NCI-H187 (cell line): ENCODE measurements at places on chromosomes 6 and 20.

DNA sequence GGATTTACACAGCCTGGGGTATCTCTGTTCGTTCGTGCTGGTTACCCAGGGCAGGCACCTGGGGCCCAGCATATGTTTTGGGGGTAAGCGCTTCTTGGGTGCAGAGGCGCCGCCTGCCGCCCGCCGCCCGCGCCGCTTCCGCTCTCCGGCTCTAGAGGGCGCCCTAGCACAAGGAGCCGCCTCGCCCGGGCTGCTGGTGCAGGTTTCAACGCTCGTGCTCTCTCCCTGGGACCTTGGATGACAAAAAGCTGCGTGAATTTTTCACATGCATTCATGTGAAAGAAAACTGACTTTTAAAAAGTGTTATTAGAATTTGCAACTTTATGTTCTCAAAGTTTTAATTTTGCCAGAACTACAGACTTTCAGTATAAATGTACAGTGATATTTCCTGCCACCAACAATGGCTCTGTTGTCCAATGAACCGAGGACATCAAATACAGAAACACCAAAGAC, 32.5 kb downstream of the PRR18 start:
- DNase-seq = peak; percentile 9

- no peak for DNase-seq
These were observed at the start of gene CCHCR1 for GRCh38 chr6:31157513-31158139. CCHCR1 (minus strand) TSS chr6:31157802; CDS start chr6:31157600, 202 bp downstream.

DNA sequence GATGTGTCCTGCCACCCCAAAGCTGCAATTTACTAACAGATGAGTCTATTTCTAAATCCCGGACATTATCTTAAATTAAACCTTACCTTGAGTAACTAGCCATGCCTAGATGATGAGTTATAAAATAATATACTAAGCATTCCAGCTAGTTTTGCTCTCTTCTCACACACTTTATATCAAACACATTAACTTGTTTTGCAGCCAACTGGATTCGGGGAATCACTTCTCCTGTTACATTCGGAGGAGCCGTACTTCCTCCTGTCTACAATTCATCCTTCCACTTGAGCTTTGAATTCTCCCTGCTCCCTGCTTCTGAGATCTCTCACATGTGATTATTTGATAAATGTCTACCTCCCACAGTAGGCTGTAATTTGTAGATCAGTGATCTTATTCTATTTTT, 420.1 kb downstream of the GJA1 start:
- no peak for DNase-seq

GRCh38 chr6:147205690-147206600, 1.7 kb downstream of the STXBP5 start:
- no peak for DNase-seq

GRCh38 chr20:42218621-42219374, 600.6 kb upstream of the CHD6 start:
- no peak for DNase-seq

DNA sequence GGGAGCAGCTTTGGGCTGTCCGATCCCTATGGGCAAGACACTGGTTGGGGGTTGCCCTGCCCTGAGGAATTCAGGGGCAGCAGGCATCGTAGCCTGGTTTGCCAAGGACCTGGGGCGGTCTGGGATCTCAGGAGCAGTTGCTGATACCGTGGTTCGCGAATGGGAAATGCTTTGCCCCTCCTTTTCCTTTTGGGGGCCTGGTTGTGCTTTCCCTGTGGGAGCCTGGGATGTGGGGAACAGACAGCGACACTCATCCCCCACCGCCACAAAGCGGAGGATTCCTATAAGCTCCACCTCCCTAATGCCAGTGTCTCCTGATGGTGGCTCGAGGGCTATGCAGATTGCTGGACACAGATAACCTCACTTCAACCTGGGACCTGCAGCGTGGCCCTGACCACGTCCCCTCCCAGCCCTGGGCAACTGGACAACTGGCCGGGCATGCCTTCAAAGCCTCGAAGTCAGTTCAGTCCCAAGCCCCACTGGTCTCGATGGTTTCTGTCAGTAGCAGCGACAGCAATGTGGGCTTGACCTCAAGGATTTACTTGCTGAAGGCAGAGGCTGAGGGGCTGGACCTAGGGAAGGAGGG, 3.3 kb downstream of the CEBPB start:
- no peak for DNase-seq

- no peak for DNase-seq
These were observed 751.2 kb downstream of the HDGFL1 start for GRCh38 chr6:23320471-23321015.

DNA sequence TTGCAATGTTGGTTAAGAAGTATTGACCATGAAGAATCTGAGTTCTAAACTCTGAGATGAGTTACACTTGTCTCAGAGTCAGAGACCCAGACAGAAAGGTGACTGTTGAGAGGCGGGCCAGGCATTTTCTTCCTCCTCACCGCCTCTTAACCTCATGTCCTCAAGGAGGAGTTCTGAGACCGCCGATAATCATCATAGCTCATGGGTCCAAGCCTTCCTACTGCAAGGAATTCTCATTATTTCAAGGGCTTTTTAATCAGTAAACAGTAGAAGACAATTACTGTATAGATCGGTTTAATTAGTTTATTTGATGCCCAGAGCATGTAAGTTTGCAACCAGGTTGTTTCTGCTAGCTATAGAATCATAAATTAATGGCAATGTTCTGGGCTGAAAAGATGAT, 382.4 kb upstream of the MMS22L start:
- DNase-seq = no peak

DNA sequence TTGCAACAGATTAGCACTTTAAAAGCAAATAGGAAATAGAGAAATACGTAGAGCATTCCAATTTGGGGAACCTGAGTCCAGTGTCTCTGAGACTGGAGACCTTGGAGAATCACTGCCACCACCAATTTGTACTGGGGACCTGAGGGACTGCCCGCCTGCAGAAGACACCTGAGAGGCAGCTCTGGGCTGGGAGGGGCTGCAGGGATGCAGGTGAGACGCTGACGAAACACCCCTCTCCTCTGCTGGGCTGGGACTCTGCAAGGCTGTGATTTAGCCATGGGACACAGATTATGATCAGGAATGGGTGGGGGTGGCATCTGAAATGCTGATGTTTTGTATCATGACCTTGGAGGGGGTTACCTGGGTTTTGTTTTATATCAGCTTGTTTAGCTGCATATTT, 7.0 kb upstream of the APMAP start:
- DNase-seq = no peak

- DNase-seq = no peak
These were observed 198.2 kb downstream of the WDR27 start for GRCh38 chr6:169503422-169504152.

GRCh38 chr20:63773571-63774241, 34.1 kb downstream of the SLC2A4RG start:
- no peak for DNase-seq

DNA sequence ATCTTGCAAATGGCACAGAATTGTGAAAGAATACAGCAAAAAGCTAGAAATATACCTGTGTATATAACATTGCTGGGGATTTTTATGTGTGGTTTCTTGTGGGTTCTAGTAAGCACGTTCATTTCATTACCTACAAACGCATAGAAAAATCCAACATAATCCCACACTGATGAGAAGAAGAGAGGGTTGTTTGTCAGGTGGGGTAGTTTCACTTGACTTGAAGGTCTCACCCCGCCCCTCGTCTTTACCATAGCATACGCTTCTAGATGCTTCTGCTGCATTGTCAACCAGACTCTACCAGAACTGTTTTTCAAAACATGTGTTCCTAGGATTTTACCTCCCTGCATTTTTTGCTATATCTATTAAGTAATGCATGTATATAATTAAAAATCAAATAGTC, 284.1 kb upstream of the TAB2 start:
- no peak for DNase-seq

DNA sequence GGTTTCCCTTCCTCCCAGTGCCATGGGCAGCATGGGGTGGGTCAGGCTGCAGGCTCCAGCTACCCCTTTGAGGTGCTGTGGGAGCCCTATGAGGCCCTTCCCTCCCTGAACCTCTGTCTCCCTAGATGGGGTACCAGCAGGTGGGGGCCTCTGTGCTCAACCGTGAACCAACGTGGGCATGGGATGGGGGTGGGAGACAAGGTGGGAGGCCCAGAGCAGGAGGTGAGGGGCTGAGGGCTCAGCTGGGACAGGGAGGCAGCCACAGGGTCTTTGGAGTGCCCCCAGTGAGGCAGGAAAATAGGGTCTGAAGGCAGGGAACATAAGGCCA, 33.3 kb downstream of the SUN5 start:
- DNase-seq = no peak

- no peak for DNase-seq
These were observed 5.2 kb downstream of the AP5S1 start for GRCh38 chr20:3825526-3825925.

GRCh38 chr6:149014631-149015534, 268.1 kb downstream of the UST start:
- no peak for DNase-seq

- no peak for DNase-seq
These were observed 957 bp upstream of the VEGFA start for GRCh38 chr6:43768983-43769525.

DNA sequence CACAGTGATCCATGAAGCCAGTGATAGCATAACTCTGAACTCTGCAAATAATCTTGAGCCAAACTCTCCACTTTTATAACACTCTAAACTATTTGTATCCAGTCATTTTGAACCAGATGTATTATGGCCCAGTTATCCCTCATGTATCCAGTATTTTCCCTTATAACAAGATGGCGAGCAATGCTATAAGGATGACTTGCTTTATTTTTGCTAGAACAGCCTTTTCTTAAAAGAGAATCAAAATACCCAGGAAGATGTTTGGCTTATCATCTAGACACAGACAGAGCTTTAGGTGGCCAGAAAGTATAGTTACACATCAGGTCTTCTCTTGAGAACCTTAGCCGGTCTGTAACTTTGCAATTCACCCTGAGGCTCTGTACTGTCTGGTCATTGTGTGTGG, 81.0 kb downstream of the DOK5 start:
- DNase-seq = no peak

DNA sequence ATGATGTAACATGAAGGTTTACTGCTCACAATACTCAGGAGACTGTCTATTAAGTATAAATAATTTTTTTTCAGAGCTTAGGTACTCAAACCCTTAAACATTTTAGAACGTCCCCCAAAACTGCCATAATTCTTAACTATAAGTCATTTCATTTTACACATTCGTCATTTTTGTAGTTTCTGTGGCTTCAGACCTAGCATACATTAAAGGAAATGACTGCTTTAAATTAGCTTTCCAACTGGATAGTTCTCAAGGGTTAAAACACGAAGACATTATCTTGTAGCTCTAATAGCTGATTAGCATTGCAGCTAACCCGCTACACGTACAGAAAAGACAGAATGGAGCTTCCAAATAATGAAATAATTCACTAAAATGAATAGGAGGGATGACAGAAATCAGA, 24.9 kb upstream of the PLN start:
- no peak for DNase-seq

- no peak for DNase-seq
These were observed 17.2 kb upstream of the WFDC10A start for GRCh38 chr20:45612314-45612713.

DNA sequence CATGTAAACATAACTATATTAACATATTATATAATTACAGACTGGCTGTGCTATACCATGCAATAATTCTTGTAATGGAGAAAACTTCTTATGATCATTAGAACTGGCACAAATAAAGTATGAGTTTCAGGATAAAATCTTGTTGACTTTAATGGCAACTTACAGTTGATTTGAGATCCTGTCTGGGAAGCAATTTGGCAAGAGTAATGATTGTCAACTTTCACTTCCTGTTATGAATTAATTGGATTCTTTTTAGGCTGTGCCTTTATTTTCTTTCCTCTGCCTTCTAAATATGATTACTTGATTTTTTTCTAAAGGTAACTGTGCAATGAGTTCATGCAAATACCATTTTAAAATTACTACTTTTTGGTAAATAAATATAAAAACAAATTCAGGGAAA, 158.1 kb upstream of the B3GAT2 start:
- DNase-seq = no peak

GRCh38 chr20:50195524-50196120, 5.0 kb downstream of the CEBPB start:
- DNase-seq = no peak

DNA sequence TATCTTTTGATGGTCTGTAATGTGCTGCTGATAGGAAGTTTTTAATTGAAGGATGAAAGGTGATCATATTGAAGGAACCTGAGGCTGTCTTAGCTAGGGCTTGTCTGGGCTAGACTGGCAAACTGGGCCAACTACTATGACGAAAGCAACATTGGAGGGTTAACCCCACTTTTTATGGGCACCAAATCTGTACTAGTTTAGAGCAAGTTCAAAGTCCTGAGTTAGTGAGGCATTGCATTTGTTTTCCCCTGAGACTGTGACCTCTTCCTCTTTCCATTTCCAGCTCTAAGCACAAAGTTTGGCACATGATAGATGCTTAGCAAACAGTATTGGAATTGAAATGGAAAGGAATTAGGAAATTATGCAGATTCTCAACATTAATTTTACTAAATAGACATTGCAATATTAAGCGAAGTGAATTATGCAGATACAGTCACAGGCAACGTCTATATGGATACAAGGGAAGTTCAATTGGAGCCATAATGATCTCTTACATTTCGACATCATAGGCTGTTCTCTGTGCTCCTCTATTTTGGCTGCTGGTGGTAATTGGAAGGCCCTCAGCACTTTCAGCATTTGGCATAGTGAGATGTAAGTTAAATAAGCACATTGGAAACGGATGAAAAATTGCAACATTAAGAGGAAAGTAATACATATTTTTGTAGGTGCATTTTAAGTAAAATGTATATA, 22.2 kb downstream of the CEP57L1 start:
- no peak for DNase-seq

DNA sequence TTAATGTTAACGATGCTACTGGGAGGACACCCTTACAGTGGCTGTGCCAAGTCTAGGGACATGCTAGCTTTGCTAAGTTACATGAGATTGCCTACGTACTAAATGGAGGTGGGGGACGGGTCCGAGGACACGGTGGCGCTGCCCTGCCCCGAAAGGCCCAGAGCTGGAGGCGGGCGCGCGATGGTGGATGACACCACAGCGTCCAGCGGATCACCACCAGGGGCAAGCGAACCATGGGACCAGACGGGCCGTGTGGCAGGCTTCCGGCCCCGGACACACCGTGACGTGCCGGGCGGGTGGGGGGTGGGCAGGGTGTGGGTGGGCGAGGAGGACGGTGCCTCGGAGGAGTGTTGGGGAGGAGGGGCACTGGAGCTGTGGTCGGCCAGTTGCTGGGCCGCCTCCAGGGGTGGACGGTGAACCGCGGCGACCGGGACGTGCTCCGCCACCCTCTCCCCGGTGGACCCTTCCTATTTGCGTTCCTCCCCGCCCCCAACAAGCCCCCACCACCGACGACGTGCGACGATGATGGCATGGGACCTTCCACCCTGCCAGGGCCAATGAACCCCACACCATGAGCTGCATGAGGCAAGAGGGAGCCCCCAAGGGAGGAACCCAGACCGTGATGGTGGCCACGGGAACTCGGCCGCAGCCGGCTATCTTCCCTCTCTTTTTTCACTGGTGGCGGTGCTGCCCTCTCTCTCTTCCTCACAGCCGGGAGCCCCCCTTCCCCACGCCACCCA, 773.3 kb upstream of the DEFB115 start:
- no peak for DNase-seq
